CD4-positive, alpha-beta T cell treated with Interleukin-4 for 4 hours (primary cell): ENCODE measurements at places on chromosomes 6 and 20.

DNA sequence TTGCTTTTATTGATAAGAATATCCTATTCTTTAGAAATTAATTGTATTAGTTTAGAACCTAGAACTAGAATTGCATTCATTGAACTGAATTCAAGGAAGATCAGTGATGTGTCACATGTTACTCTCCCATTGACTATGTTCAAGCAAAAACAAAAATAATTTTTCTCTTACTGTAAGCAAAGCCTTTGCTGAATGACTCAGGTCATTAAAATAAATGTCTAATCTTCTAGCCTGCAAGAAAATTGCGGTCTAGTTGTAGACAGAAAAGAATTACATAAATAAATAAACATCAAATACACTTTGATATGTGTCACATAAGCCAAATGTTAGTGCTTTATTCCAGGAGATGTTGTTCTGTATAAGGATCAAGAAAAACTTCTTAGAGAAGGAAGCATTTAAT, 387.9 kb downstream of the ADGRB3 start:
- DNase-seq: no peak

GRCh38 chr6:123997223-123997622, 193.6 kb downstream of the NKAIN2 start:
- DNase-seq: no peak

GRCh38 chr6:19734519-19734918, 102.7 kb upstream of the ID4 start:
- no peak for DNase-seq

DNA sequence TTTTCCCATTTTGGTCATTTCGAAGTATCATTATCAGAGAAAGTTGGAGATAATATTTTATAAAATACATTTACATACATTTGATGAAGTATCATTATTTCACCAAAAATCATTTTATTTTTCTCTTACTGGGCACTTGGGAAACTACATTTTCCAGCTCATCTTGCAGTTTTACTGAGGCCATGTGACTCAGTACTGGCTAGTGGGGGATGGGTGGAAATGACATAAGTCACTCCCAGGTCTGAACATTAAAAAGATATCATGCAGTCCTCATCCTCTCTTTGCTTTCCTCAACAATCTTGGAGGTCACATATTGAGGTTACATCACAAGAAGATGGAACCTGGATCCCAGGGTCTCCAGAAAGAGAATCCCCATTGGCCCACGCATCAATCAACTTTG, 84.1 kb downstream of the CD24 start:
- no peak for DNase-seq

DNA sequence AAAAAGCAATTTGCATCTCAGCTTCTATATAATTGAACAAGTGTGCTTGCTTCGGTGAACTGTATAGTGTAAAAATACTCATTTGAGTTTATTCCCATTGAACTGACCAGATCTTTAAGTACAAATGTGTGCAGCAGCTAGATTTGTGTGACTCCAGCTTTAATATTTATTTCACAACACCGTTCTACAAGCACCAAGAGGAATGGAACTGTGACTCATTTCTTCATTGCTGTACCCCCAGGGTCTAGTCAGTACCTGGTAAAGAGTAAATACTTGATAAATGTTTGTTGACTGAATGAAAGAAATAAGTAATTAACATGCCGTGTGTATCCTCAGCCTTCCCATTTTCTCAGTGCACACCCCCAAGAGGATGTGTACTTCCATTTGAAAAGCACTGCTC, 464.8 kb downstream of the CBLN4 start:
- DNase-seq: no peak

- DNase-seq: no peak
Observed at GRCh38 chr6:138597336-138597735, 98.0 kb upstream of the NHSL1 start.

DNA sequence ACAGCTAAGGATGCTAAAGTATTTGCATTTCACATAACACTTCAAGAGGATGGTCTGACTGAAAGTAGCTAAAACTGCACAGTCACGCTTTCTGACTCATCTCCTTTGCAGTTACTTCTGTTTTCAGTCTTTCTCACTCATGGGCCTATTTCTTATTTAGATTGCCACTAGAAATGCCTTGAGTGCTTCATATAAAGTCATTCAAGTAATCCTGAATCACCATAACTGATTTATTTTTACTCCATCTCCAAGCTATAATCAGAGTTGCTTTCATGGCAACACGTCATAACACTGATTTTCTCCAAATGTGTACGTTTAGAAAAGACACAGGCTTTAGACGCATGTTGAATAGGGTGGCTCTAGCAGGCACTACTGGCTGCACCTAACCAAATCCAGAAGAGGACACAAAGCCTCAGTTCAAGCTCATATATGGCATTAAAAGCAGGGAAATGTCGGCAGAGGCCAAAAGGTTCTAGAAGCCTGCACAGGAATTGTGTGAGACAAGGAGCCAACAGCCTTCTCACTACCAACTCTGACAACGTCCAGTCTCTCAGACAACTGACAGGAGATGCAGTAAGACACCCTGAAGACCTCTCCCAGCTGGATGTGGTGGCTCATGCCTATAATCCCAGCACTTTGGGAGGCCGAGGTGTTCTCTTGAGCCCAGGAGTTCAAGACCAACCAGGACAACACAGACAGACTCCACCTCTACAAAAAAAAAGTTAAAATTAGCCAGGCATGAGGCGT, 64.1 kb upstream of the BEND6 start:
- no peak for DNase-seq

DNA sequence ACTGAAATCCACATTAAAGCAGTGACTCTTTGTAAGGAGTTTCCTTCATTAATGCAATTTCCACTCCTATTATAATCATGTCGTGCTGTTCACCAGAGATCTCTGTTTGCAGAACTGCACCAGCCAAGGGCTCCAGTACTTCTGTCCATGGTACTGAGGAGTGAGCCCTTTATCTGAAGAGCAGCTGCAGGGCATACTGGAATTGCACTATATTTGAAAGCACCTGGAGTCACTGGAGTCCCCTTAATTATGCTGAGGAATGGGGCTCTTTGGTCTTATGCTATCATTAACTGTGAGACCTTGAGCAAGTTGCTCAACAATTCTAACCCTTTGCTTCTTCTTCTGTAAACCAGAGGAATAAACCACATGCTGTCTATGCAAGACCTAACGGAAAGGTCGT, 61.7 kb upstream of the NUP153 start:
- DNase-seq: no peak

DNA sequence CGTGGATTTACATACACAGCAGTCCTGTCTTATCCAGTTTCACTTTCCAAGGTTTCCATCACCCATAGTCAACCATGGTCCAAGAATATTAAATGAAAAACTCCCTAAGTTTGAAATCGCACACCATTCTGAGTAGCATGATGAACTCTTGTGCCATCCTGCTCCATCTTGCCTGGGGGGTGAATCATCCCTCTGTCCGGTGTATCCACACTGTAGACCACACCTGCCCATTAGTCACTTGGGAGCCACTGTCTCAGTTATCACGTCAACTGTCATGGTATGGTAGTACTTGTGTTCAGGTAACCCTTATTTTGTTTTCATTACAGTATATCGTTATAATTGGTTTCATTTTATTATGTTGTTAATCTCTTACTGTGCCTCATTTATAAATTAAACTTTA, 38.5 kb downstream of the PTGIS start:
- DNase-seq: no peak

- DNase-seq: peak; percentile 64
Observed at GRCh38 chr20:49541733-49542513, 26.0 kb downstream of the PTGIS start.

DNA sequence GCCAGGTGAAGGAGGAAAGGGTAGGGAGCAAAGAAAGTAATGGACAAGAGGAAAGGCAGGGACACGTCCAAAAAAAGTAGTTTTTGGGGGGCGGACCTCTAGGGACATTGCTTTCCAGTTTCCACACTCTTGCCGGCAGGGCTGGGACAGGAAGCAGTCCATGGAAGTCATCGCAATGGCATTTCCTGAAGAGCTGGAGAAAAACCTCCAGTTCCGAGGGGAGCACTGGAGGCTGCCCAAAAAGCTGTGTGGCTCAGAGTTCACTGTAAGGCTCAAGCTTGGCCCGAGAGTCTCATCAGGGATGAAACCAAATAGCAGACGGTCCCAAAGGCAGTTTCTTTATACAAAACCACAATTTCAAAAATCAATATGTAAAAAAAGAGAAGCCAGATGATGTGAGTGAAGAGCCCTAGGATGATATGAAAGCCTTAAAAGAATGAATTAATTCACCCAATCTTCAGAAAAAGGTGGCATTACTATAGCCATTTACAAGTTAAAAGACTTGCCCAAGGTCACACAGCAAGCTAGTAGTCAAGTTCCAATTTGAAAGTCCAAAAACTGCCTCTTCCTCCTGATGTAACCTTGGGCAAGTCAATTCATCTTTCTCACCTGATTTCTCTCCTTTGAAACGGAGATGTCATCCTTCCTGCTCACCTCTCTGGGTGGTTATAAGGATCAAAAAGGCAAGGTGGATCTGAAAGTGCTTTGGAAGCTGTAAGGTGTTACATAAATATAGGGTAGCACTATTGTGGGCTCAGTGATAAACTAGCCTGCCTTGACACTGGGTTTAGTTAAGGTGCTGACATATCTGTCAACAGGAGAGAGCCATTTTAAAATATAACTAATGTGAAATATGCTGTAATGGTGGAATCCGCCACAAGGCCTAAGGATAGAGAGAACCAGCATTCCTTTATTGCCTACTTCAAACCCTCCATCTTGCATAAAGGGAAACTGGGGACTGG, 9.1 kb downstream of the BCL2L1 start:
- no peak for DNase-seq

- no peak for DNase-seq
Observed at GRCh38 chr20:13205848-13206434, 15.1 kb upstream of the ISM1 start.

DNA sequence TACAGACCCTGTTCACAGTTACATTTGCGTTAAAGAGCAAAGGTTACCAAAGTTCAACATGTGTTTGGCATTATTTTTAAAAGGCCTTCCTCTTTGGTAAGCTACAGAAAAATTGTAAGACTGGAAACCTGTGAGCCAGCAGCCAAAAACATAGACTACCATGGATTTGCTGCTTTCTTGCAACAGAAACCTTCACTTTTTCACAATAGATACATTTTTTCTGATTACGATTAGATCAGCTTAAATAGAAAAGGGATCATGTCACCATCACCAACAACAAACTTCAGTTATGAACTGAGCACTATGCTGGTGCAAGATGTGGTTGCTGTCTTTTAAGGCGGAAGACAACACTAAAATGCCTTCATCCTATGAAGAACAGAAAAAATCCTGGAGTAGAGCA, 112.3 kb upstream of the MARCKS start:
- no peak for DNase-seq

- no peak for DNase-seq
Observed at GRCh38 chr20:4335722-4336121, 320.4 kb upstream of the RNF24 start.

DNA sequence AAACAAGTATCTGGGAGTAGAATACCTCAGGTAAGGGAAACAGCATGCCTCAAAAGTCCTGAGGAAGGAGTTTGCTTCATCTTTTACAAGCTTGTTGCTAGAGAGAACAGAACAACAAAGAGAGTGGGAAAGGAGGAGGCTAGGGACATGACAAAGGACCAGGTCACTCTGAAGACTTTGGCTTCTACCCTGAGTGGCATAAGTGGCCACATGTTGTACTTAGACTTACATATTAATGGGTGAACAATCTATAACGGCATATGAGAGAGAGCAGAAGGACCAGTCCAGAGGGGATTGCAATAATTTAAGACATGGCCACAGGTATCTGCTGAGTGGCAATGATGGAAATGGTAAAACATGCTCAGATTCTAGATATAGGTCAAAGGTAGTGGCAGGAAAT, 668.3 kb upstream of the ADGRB3 start:
- DNase-seq: no peak

DNA sequence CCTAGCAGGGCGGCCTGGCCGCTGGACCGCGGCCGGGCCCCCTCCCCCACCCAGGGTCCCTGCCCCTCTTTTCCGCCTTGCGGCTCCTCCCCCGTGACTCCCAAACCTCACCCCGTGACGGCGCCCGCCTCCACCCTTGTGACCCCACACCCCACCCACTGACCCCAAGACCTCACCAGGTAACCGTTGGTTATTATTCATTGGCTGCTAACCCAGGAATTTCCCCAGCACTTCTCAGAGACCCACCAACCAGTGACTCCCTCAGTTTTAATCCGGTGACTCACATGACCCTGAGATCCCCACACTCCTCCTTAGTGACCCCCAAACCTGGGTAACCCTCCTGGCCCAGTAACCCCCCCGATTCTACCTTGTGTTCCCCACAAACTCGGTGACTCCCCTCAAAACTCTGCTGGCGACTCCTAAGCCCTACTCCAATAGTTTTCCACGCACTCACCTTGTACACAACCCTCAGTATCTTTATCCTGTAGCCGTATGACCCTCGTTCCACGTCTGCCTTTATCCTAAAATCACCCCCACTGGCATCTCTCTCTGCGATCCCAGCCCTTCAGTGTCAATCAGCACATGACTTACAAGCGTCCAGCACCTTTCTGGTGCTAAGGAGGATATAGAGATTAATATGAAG, 534 bp downstream of the ZNF76 start:
- DNase-seq: peak; percentile 89

GRCh38 chr6:32491700-32492099, 38.4 kb downstream of the HLA-DRB5 start:
- DNase-seq: no peak

GRCh38 chr6:14641423-14642135, 524.0 kb downstream of the CD83 start:
- no peak for DNase-seq

DNA sequence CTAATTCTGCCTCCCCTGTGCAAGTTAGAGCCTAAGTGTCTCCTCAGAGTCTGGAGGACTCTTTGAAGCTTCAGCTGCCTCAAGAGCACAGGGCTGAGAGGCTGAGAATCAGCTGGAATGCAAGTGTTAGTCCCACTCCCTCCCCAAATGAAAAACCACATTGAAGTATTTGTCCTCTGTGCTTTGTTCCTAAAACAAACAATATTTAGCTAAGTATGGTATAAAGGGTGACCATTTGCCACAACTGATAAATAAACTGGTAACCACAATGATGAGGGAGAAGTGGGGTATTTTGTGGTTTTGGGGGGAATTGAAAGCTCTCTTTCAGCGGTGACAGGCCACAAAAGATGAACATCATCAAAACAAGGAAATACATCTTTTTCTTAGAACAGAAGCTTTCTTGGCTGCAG, 91.7 kb upstream of the HDDC2 start:
- DNase-seq: no peak

GRCh38 chr6:64672131-64672530, 1034.9 kb downstream of the EYS start:
- no peak for DNase-seq

GRCh38 chr6:92848459-92848858, 570.9 kb downstream of the EPHA7 start:
- no peak for DNase-seq

DNA sequence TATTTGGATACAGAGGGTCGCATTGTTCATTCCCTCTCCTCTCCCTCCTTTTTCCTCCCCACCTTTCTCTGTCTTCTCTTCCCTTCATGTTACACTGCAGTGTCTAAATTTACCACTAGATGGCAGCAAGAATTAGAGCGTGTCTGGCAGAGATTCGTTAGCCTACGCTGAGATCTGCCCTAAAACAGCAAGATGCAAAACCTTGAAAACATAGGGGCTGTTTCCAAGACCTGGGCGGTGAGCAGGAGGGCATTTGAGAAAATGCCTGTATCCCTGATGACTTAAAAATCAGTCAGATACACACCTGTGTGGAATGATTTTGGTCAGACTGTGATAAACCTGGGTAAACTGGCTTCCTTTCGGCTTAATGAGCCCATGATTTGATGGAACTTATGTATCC, 101.5 kb upstream of the ISM1 start:
- peak; percentile 55 for DNase-seq

GRCh38 chr6:135449246-135449645, 48.3 kb downstream of the AHI1 start:
- DNase-seq: no peak
